ENCODE measurements at places on chromosomes 6 and 20. TPM values are rescaled to one million over a fixed set of nuclear protein-coding genes. Genes with fewer than 3 reads are reported as not detected.

RAD21L1 gene
- total RNA-seq: not detected

HEY2 gene
- total RNA-seq: 23.9 TPM

RTN4IP1 gene
- total RNA-seq: 3.1 TPM

CYP21A2 gene
- 2.3 TPM for total RNA-seq

CRISP2 gene
- not detected for total RNA-seq

PBX2 gene
- 66.0 TPM for total RNA-seq

TSBP1 gene
- total RNA-seq: not detected

OPN5 gene
- not detected for total RNA-seq

STMND1 gene
- total RNA-seq: not detected

ERGIC3 gene
- total RNA-seq: 166 TPM

NTSR1 gene
- total RNA-seq: not detected

OOEP gene
- not detected for total RNA-seq
